ENCODE measurements at places on chromosomes 11 and 22.

GRCh38 chr11:69253028-69253427, 40.9 kb upstream of the MYEOV start:
- DNase-seq, result no peak

- DNase-seq, result no peak
Observed at GRCh38 chr11:33324302-33324985, 67.3 kb downstream of the HIPK3 start.

DNA sequence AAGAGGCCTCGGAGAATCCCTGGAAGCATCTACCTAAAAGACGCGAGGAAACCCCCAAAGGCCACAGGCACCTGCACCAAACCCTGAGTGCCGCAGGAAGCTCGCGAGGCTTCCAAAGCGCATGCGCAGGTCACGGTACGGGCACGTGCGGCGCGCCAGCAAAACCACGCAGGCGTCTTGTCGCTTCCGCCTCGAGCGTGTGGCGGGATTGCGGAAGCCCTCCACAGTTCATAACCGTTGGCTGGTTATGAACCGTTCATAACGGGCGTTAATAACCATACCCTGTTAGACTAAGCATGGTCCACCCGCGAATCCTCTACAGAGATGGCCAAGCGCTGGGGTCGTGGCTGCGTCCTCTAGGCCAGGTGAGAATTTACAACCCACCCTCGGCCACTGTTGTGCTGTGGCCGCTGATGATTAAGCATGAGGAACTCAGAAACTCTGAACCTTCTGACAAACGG, 46.4 kb downstream of the MORC2 start:
- peak; percentile 84 for DNase-seq

- no peak for DNase-seq
Observed at GRCh38 chr22:23604939-23605712, 25.0 kb upstream of the IGLL1 start.

DNA sequence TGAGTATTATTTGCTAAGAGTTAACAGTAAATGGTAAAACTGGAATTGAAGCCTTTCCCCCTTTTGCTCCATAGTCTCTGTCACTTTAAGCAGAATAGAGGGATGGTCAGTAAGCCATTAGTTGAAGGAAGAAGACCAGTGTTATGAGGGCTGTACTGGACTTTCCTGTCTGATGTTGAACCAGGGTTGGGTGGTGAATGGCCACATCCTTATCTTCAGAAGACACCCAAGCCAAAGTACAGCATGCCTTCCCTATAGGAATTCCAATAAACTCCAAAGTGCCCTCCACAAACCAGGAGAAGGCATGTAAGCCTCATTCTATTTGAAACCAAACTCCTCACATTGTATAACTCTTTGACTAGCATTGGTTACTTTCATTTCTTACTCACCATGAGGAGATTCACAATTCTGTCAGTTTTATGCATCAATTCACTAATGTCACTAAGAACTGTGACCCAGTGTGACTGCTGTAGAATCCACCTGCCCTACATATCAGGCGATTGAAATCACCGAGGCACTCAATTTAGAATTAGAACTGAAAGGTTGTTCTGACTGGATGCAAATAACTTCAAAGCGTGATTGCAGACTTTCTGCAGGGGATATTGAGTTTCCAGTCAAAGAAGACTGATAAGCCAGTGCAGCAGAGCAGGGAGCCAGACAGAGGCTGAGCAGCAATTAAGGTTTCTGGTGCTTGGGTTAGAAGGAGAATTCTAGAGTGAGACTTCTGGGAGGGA, 107.1 kb upstream of the DDI1 start:
- no peak for DNase-seq
